ENCODE measurements at places on chromosomes 1 and 21.

DNA sequence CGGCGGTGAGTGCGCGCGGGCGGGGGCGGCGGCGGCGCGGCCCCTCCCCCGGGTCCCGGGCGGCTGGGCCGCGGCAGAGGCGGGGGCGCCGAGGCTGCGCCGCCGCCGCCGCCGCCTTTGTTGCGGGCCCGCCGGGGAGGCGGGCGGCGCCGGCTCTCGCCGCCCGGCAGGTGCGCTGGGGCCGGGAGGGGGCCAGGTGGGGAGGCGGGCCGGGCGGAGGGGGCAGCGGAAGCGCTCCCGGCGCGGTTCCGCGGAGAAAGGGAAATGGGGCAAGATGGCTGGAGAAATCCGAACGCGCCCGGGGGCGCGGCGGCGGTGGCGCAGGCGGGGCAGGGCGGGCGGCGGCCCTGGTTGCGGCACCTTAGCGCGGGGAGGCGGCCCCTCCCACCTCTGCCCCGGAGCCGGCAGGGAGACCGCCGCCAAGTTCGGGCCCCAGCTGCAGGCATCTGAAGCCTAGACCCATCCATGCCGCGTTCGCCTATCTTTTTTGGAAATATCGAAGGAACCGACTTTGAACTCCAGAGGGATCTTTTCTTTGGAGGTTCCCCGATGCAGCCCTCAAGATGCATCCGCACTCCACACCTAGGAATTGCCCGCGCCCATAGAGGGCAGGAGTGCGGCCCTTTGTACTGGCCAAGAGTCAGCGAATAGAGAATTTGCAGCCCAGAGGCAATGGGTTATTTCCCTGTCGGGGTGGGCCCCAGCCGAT, 479 bp downstream of the POGK start:
- peak; percentile 45 for DNase-seq

DNA sequence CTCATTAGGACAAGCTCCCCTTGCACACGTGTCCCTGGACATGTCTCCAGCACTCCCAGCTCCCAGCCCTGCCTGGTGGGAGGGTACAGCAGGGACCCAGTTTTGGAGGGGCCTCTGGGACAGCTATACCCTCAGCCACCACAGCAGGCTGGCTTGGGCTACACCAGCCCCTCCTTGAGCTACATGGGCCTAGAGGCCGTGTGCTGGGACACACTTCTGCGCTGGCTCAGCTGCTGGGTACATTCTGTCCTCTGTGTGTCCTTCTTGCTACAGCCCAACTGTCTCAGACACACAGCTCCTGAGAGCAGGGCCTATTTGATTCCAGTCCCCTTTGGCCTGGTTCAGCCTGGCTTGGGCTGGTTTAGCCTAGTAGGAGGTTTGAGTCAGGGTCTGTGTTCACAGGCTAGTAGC, 26.7 kb downstream of the DMAP1 start:
- DNase-seq = no peak

DNA sequence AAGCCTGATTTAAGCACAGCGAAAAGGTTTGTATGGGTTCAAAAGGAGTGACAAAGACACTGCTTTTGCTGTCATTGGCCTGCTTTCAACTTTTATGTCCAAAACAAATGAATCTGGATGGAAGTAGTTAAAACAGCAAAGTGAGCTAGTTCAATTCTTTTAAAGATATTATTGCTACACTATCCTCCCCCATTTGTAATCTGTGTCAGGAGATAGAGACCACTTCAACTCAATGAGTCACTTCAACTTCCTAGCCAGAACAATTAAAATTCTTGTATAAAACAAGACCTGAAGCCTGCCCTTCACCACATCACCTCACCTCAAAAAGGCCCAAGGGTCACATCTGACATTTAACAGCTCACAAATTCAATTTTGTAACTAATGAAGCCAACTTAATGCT, 364.1 kb upstream of the LYPLAL1 start:
- DNase-seq = no peak

DNA sequence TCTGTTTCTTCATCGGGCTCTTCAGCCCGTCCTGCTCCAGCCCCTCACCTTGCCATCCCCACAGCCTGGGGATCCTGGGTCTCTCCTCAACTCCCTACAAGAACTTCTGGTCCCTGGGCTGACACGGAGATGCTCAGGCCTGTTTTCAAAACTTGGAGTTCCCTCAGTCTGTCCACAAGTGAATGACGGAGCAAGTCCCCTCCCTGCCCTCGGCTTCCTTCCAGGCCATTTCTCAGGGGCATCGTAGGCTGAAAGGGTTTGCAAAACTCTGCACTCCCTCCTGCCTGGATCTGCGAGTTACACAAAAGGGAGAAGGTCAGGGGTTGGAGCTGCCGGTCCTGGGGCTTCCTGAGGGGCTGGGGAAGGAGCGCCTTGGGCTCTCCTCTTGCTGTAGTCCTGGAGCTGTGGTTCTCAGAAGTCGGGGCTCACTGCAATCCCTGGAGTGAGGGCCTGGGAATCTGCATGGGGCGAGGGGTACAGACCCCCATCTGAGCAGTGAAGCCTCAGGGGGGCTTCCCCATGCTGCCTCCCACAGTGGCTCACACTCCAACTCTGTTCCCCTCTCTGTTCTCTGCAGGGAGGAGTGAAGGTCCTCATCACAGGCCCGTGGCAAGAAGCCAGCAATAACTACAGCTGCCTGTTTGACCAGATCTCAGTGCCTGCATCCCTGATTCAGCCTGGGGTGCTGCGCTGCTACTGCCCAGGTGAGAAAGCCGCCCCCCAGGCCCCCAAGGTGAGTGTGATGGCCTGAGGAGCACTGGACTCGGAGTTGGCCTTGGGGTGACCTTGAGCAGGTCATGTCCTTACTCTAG, 100.6 kb upstream of the VAMP3 start:
- DNase-seq = no peak

GRCh38 chr1:184503221-184503749, 116.5 kb downstream of the C1orf21 start:
- no peak for DNase-seq

GRCh38 chr1:55180075-55180670, 35.0 kb downstream of the USP24 start:
- no peak for DNase-seq

DNA sequence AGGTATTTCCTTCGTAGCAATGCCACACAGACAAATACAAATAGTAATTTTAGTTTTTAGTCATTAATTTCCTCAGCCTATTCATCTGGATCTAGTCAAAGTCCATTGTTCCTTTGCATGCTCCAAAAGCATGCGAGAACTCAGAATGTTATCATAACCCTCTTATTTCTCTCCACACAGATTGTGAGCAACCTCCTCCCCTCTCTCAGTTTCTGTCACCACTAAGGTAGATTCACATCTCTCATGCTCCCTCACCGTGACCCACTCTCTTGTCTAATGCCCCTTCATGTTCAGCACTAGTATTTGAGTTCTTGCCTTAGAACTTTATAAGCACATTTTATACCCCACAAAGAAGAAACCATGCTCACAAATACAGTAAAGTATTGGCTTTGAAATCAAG, 582.4 kb downstream of the PLA2G4A start:
- DNase-seq = no peak

GRCh38 chr1:33394770-33395169, 36.1 kb downstream of the PHC2 start:
- DNase-seq = no peak

GRCh38 chr1:107680579-107680985, 284.4 kb downstream of the VAV3 start:
- DNase-seq = no peak
